ENCODE measurements at places on chromosomes 4 and X.

DNA sequence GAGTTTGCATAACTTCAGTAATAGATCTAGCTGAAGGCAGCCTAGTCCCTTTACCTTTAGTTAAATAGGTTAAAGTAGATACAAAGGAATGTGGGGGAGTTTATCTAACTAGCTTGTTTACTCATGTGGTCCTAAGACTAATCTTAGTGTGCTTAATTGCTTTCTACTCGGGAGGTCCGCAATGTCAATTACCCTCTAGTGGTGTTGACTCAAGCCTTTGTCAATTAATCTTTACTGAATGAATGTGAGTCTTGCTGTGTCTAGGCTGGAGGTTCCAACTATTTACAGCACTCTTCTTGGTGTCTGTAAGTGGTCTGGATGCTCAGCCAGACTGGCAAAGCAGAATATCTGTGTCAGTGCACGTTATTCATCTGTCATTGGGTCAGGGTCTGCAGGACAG, 17.9 kb upstream of the YTHDC1 start:
- no peaks in the 10 kb centered on the region for H3K36me3 ChIP-seq
- H3K4me3 ChIP-seq, result no peak overlapping the region
- no peak overlapping the region for H3K27ac ChIP-seq
- no peaks in the 10 kb centered on the region for H3K27me3 ChIP-seq
- DNase-seq, result no peak

DNA sequence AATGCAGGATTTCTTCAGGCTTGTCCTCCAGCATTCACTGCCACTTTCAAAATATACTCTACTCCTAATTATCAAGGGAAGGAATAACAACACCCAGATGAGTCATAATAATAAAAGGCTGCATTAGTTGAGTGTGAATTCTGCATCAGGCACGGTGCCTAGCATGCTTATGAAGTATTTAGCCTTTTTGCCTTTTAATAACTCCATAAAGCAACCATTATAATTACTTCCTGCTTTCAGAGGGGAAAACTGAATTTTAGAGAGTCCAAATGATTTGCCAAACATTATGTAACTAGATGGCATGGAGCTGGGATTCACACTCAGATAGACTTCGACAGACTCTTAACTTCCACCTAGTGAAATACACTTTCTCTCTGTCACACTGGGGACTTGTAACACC, 2365.5 kb downstream of the PCDH7 start:
- no peak for DNase-seq
- H3K4me1 ChIP-seq, result no peaks in the 10 kb centered on the region
- H3K4me3 ChIP-seq, result no peak overlapping the region
- no peaks in the 10 kb centered on the region for H3K36me3 ChIP-seq
- H3K27me3 ChIP-seq, result no peaks in the 10 kb centered on the region
- H3K27ac ChIP-seq, result no peak overlapping the region

- H3K36me3 ChIP-seq, result peaks cover 18% of the 10 kb centered on the region
- no peaks in the 10 kb centered on the region for H3K4me1 ChIP-seq
- H3K4me3 ChIP-seq, result no peak overlapping the region
- H3K27ac ChIP-seq, result no peak overlapping the region
Observed at GRCh38 chr4:159360549-159360948, 257.7 kb downstream of the RAPGEF2 start.

DNA sequence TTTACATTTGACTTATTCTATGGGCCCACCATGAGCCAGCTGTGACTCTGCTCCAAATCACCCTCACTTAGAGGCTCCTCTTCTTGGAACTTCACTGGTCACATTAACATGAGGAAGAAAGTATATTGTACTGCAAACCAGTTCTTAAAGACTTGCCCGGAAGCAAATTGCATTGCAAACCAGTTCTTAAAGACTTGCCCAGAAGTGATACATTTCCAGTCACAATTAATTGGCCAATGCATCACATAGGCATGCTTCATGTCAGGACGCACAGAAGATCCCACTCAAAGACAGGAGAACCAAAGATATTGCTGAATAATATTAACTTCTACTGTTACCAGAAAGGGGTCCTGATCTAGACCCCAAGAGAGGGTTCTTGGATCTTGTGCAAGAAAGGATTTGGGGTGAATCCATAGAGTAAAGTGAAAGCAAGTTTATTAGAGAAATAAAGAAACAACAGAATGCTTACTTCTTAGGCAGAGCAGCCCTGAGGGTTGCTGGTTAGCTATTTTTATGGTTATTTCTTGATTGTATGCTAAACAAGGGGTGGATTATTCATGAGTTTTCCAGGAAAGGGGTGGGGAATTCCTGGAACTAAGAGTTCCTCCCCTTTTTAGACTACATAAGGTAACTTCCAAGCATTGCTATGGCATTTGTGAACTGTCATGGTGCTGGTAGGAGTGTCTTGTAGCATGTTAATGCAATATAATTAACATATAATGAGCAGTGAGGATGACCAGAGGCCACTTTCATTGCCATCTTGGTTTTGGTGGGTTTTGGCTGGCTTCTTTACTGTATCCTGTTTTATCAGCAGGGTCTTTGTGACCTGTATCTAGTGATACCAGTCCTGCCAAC, 54.6 kb upstream of the HCCS start:
- H3K27ac ChIP-seq, result no peak overlapping the region
- no peaks in the 10 kb centered on the region for H3K27me3 ChIP-seq
- no peak for DNase-seq
- H3K36me3 ChIP-seq, result no peaks in the 10 kb centered on the region
- no peaks in the 10 kb centered on the region for H3K4me1 ChIP-seq
- no peak overlapping the region for H3K4me3 ChIP-seq

GRCh38 chr4:55965585-55965984, 16.8 kb downstream of the CEP135 start:
- no peak for DNase-seq
- no peak overlapping the region for H3K4me3 ChIP-seq
- H3K27me3 ChIP-seq, result no peaks in the 10 kb centered on the region
- H3K36me3 ChIP-seq, result peaks cover 44% of the 10 kb centered on the region

DNA sequence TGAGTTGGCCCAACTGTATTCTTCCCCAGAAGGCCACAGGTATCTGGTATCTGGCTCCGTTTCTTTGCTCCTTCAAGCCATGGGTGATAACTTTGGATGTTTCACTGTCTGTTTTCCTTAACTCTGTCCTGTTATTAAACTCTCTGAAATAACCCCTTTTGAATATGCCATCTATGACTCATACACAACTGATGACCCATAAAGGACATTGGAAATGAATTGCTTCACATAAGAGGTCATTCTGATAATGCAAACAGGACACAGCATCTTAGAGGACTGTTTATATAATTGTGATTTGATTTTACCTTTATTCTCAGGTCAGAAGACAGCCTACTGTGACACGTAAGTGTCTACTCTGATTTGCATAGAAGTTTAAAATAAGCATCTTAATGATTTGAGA, 227.7 kb downstream of the VEGFC start:
- no peaks in the 10 kb centered on the region for H3K36me3 ChIP-seq
- DNase-seq, result no peak
- H3K4me3 ChIP-seq, result no peak overlapping the region
- H3K4me1 ChIP-seq, result no peaks in the 10 kb centered on the region
- H3K27me3 ChIP-seq, result no peaks in the 10 kb centered on the region
- no peak overlapping the region for H3K27ac ChIP-seq

DNA sequence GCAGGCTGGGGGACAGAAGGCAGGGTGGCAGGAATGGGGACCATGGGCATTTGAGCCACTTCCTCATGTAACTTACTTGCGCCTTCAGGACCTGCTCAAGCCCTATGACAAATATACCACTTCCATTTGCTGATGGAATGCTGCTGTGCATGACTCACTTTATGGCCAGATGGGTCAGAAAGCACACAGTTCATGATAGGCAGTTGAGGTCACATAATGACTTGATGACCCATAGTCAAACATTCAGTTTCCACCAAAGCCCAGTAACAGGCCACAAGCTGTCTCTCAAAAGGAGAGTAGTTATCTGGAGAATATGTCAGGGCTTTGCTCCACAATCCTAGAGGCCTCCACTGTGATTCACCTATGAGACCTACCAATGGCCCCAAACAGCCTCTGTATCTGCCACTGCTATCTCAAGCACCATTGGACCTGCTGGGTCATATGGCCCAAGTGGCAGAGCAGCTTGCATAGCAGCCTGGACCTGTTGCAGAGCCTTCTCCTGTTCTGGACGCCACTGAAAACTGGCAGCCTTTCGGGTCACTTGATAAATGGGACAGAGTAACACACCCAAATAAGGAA, 5.3 kb upstream of the PAPSS1 start:
- H3K4me1 ChIP-seq, result peaks cover 10% of the 10 kb centered on the region
- H3K27ac ChIP-seq, result no peak overlapping the region
- H3K36me3 ChIP-seq, result no peaks in the 10 kb centered on the region
- no peak for DNase-seq
- H3K27me3 ChIP-seq, result peaks cover 2% of the 10 kb centered on the region

DNA sequence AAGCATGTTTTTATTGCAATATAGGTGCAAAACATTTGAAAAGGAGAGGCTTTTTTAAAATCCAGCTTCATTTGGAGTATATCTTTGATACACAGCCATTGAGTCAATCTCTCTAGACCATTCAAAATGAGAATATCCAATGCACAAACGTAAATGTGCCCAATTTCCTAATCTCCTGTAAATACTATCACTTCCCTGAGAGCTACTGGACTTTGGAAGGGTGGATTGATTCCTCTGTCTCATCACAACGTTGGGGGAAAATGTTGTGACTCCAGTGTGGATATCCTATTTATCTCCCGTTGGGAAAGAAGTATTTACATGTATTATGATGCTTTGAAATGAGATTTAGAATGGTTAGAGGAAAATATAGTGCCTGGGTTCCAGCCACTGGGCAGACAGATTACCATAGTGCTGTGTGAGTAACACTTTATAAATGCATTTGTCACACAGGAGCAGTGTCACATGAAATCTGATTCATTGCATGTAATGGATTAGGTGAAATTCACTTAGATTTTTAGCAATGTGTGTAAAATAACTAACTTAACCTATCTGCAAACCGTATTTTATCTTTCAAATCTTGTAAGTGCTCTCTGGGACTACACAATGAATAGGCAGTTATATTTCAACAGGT, 64.4 kb upstream of the VCX3A start:
- no peak overlapping the region for H3K27ac ChIP-seq
- no peaks in the 10 kb centered on the region for H3K4me1 ChIP-seq
- H3K4me3 ChIP-seq, result no peak overlapping the region
- H3K36me3 ChIP-seq, result no peaks in the 10 kb centered on the region

DNA sequence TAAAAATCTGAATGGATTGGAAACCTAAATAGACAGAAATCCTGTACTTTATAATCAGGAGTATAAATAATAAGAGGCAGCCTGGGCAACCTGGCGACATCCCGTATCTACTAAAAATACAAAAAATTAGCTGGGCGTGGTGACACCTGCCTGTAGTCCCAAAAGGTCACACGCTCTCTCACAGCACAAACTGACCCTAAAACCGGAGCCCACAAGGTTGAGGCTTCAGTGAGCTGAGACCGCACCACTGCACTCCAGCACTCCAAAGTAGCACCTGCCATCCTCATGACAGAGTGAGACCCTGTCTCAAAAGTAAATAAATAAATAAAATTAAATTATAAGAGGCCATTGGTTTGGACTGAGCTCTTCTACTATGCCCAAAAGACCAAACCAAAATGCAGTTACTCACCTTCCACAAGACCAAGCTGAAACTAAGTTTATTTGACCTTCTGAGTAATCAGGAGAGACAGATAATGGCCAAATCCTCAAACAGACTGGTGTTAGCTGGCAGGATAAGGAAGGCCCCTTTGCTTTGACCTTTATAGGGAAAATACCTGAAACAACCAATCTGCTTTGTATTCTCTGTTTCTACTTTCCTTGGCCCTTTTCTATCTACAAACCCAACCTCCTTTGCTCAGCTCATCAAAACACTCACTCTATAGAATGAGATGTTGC, 3.2 kb upstream of the GRSF1 start:
- no peak overlapping the region for H3K27ac ChIP-seq
- H3K27me3 ChIP-seq, result no peaks in the 10 kb centered on the region
- H3K4me3 ChIP-seq, result no peak overlapping the region

DNA sequence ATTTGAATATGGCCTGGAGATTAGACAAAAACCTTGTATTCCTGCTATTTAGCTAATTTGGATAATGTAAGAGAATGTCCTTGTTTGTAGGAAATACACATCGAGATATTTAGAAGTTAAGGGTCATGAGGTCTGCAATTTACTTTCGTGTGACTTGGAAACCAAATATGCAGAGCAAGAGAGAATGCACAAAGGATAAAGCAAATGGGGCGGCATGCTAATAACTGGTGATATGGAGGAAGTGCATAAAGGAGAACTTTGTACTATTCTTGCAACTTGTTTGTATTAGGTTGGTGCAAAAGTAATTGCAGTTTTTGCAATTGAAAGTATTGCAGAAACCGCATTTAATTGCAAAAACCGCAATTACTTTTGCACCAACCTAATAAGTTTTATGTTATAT, 7.2 kb upstream of the CXCR3 start:
- H3K4me3 ChIP-seq, result no peak overlapping the region
- H3K4me1 ChIP-seq, result peaks cover 66% of the 10 kb centered on the region

- H3K36me3 ChIP-seq, result no peaks in the 10 kb centered on the region
- no peak overlapping the region for H3K27ac ChIP-seq
- no peaks in the 10 kb centered on the region for H3K4me1 ChIP-seq
Observed at GRCh38 chr4:151624626-151625565, 135.9 kb downstream of the GATB start.

GRCh38 chr4:182418054-182418734, 175.0 kb downstream of the TENM3 start:
- no peak overlapping the region for H3K27ac ChIP-seq
- H3K27me3 ChIP-seq, result no peaks in the 10 kb centered on the region
- no peak overlapping the region for H3K4me3 ChIP-seq
- no peak for DNase-seq
- H3K36me3 ChIP-seq, result no peaks in the 10 kb centered on the region

DNA sequence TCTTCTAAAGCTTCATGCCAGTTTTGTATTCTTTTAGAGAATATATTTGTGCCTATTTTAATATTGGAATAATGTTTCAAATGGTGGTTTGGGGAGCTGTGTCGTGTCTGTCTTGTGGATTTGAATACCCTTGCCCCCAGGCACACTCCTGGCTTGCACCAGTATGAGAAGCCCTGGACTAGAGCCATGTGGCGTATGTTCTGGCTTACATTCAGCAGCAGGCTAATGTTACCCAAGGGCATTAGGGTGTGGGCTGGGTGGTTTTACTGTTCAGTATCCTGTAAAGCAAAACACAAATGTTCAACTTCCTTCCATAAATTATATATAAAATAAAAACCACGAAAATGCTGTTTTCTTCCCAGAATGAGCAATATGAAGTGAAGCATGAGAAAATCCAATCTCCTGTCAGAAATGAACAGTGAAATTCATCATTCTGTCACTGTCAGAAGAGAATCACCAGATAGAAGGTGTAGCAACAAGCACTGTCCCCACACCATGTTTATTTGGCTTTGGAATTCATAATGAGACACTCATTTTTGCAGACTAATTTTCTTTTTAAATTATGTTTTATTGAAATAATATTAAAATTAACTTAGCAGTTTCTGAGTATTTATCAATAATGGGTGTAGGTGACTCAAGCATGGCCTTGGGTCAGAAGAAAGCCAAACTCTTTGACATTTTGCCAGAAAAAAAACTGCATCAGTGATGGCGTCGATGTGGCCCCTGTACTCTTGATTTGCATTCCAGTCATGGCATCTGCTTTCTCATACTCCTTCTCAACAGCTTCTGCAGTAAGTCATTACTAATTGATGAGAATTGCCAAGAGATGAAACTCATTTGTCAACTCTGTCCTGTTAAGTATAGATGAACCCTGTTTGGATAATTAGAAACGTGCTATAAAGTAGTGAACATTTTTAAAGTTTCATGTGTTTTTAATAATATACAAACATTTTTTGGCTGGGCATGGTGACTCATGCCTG, 43.8 kb downstream of the WWC2 start:
- H3K4me1 ChIP-seq, result peaks cover 2% of the 10 kb centered on the region
- no peak for DNase-seq
- H3K4me3 ChIP-seq, result no peak overlapping the region

GRCh38 chr4:19913650-19914049, 338.1 kb upstream of the SLIT2 start:
- H3K36me3 ChIP-seq, result no peaks in the 10 kb centered on the region
- H3K27ac ChIP-seq, result no peak overlapping the region
- no peak for DNase-seq
- no peaks in the 10 kb centered on the region for H3K27me3 ChIP-seq
- no peaks in the 10 kb centered on the region for H3K4me1 ChIP-seq
